NCI-H1048 (cell line): ENCODE measurements at places on chromosomes 6 and 20.

DNA sequence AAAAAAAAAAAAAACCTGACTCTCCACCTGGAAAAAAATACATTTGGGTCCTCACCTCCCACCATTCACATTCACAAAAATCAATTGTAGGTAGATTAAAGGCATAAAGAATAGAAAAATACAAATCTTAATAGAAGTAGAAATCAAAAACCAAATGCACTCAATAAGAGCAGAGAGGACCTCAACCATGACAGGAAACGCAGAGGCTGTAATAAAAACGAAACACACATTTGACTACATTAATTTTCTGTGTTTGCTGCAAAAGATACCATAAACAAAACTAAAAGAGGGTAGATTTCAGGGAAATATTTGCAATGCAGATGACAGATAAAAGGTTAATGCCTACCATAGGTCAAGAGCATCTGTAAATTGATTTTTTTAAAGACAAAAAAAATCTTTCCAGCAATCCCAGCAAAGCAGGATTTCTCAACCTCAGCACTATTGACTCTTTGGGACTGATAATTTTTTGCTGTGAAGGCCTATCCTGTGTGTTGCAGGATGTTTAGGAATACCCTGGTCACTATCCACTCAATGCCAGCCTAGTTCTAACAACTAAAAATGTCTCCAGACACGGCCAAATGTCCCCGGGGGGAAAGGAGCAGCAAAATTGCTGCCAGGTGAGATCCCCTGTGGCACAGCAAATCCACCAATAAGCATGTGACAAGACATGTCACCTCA, 9.1 kb downstream of the ETV7 start:
- no peak for DNase-seq

DNA sequence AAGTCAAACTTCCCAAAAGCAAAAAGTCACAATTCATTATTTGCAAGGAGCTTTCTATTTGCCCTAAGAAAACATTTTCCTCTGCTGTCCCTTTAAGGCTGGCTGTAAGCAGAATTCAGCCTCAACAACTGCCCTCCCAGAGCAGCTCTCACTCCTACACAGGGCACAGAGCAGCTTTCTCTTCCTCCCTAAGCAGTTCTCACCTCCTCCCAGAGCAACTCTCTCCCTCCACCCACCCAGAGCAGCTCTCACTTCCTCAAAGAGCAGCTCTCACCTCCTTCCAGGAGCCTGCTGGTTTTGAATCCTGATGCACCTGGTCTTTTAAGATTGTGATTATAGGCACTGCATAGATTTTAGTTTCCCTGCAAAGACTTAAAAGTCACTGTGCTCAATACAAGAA, 120.6 kb upstream of the TMEM181 start:
- no peak for DNase-seq

- no peak for DNase-seq
Observed at GRCh38 chr6:137496368-137496767, 2.2 kb upstream of the OLIG3 start.

DNA sequence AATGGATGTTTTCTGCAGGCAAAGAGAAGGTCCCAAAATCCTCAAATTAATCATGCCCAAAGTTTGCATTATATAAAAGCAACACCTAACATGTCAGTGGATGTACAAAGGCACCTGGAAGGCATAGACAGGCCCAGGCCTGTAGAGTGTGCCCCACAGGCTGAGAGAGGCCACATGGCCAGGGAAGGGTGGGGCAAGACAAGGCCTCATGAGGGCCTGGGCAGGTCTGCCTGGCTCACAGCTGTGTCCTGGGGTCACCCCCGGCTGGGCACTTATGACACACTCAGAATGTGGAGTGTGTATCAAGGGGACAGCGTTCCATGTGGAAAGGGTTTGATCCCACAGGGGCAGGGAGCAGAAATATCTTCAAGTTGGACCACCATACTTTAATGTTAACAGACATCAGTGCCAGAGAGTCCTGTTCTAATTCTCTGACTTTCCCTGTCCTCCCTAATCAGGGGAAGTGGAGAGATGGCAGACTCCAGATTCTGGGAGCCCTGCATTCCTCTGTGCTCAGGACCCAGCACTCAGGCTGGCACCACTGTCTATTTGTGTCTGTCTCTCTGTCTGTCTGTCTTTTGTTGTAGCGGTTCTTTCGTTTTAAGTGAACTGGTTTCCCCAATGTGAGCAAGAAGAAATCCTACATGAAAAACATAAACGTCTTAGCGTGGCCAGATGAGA, 178.3 kb upstream of the FOXA2 start:
- no peak for DNase-seq

GRCh38 chr6:57078531-57079207, 11.3 kb upstream of the ZNF451 start:
- no peak for DNase-seq

DNA sequence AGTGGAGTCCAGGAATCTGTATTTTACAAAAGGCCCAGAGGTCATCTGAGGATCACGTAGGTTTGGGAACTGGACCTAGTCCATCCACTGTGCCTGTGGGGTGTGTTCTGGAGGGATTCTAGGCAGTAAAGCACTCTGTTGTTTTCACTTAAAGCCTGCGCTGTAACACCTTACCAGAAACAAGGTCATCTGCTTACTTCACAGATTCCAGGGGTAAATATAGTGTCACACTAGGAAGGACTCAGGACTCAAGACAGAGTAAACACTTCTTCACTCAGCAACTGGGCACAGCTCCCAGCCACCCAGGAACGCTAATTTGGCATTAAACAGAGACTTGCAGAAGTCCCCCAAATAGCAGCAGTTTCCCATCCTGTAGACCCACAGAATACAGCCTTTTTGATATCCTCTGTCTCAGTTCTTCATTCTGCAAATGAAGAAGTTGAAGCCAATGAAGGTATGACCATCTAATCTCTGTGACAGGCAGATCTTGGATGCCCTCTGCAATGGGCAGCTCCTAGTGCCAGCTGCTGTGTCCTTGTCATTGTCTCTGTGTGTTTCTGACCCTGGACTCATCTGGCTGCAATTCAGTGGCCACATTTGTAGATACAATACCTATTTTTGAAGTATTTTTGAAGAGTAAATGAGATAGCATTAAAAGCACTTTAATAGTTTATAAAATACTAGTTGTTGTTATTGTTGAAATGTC, 129.1 kb downstream of the SLC24A3 start:
- DNase-seq = no peak

GRCh38 chr6:30258204-30258603, 45.0 kb upstream of the TRIM26 start:
- DNase-seq = no peak

- no peak for DNase-seq
Observed at GRCh38 chr6:169046021-169046420, 207.6 kb downstream of the THBS2 start.

GRCh38 chr6:80425089-80425823, 318.8 kb downstream of the BCKDHB start:
- no peak for DNase-seq

GRCh38 chr6:145829102-145829501, 14.5 kb upstream of the FBXO30 start:
- DNase-seq = no peak

DNA sequence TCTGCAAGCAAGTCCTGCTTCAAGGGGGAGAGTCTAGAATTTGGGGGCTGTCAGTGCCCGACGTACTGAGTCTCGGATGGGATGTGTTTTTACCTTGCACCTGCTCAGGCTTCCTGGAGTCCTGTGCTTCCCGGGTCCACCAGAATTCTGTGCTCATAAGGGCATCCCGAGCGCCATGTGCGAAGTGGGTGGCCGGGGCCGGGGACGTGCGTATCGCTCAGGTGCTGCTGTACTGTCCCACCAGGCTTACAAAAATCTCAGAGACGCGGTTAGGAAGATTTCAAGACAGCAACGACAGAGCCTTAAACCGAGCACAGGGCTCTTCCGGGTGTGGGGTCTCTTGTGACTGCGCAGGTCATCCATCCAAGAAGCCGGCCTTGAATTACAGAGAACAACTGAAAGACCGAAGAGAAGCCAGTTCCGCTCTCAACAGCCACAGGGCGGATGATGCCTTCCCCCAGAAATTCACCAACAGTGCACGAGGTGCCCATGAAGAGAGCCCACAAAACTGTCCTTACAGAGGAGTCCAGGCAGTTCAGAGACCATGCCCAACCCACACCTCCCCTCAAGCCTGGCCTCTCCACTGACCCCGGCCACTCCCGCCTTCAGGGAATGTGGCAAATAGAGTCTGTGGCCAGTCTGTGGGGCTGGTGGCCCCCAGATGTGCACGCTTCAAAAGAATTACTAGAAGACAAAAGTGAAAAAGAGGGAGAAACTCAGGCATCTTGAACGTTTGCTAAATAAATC, 104.7 kb downstream of the PXDC1 start:
- no peak for DNase-seq
